Omental fat pad (tissue), 4 donors: ENCODE measurements at places on chromosomes 12 and 14.

DNA sequence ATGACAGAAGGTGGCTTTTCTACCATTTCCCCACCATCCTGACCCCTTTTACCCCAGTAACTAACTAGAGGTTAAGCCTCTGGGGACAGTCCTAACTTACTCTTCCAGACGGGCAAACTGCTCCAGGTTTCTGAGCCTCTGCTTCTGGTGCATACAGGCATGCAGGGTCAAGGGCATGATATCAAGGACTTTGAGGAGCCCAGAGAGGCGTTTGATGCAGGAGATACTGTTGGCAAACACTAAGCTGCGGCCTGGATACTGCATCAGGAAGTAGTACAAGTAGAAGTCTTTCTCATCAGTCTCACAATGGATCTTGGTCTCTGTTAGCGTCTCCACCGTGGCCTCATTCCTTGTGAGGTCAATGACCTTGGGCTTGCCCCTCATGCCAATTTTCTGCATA, 21.0 kb downstream of the DDX24 start:
- no peak for DNase-seq

DNA sequence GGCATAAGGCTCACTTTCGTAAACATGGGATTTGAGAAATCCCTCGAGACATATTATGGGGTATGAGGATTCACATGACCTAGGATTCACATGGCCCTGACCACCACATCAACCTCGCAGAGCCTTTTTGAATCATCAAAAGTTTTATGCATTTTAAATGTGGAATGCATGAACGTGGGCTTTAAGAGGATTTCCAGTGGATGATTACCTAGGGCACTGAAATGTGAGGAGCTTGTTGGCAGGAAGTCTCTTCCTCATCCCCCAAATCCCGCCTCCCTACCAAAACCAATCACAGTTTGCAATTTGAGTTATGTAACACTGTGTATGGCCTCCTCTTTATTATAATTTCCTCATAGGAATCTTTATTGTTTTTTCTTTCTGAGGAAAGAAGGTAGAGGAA, 659.6 kb upstream of the TBX3 start:
- DNase-seq = no peak

DNA sequence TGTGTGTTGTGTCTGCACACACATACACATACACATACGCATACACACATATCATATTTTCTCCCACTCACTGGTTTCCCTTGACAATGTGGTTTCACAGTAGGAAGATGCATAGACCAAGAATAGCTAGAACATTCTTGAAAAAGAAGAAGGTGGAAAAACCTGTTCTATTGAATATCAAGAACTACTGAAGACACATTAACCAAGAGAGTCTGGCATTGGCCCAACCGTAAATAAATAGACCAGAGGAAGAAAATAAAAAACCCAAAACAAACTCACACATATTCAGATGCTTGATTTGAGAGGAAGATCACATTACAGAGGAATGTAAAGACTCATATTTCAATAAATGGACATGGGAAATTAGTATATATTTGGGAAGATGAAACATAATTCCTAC, 311.3 kb downstream of the FOXG1 start:
- no peak for DNase-seq

DNA sequence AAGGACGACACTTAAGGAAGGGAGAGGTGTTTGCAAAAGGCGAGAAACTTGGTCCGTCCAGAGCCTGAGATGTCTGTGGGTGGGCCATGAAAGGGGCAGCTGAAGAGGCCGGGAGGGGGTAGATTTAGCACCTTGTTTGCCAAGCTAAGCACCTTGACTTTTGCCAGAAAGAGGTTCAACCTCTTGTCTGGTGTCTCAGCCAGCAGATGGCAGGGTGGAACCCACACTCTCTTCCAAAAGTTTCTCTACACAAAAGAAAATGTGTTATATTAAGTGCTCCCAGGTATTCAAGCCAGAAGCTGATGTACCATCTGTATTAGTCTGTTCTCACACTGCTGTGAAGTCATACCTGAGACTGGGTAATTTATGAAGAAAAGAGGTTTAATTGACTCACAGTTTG, 69.9 kb downstream of the SUDS3 start:
- no peak for DNase-seq

DNA sequence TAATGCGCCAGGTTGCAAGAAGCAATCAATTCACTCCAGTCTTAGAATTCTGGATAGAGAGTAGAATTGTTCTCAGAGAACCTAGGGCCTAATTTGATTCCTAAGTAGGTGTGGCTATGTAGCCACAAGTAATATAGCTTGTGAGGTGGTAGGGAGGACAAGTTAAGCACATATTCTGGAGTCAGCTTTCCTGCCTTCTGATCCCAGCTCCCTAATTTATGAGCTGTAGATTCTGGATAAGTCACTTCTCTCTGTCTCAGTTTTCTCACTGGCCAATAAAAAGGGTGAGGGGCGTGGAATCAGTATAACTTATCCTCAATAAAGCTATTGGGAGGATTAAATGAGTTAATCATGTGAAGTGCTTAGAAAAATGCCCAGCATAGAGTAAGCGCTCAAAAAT, 3.0 kb upstream of the SNW1 start:
- DNase-seq = no peak

DNA sequence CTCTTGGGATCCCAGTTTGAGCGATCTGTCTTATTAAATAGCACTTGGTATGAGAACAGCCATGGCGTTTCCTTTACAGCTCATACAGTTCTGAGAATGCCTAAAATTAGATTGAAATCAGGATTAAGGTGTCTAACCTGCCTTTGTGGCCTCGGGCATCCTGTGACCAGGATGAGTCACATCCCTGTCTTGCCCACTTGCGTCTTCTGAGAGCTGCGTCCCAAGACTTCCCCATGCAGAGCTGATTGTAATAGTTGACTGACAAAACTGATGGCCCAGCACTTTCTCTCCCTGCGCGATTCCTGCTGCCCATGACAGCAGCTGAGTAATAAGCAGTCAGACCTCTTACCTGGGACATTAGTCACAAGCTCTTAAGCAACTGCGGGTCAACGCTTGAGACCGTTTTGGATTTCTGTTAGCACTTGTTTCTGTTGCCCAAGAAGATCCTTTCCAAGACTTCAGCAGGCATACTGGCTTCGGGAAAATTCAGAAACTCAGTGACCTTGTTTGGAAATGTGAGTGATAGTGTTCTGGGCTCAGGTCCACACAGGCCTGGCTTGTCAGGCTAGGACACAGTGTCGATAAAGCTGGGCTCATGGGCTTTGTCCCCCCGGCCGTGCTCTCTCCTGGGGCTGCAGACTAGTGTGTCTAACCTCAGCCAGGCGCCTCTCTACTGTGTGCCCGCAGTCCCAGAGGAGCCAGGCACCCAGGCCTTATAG, 169.9 kb upstream of the HIF1A start:
- DNase-seq = no peak

DNA sequence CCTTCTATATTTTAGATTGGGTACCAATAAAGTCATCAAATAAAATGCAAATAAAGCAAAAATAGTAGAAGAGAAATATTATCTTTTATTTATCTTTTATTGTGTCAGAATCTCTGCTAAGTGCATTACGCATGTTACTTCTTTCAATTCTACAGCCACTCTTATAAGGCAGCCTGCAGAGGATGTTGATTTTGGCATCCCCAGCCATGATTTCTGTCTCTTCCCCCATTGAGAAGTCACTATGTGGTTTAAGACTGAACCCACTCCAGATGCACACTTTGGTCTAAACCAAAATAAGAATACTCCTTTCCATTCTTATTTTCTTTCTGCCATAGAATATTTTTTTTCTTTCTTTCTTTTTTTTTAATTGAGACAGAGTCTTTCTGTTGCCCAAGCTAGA, 56.0 kb upstream of the ACSS3 start:
- DNase-seq = no peak

DNA sequence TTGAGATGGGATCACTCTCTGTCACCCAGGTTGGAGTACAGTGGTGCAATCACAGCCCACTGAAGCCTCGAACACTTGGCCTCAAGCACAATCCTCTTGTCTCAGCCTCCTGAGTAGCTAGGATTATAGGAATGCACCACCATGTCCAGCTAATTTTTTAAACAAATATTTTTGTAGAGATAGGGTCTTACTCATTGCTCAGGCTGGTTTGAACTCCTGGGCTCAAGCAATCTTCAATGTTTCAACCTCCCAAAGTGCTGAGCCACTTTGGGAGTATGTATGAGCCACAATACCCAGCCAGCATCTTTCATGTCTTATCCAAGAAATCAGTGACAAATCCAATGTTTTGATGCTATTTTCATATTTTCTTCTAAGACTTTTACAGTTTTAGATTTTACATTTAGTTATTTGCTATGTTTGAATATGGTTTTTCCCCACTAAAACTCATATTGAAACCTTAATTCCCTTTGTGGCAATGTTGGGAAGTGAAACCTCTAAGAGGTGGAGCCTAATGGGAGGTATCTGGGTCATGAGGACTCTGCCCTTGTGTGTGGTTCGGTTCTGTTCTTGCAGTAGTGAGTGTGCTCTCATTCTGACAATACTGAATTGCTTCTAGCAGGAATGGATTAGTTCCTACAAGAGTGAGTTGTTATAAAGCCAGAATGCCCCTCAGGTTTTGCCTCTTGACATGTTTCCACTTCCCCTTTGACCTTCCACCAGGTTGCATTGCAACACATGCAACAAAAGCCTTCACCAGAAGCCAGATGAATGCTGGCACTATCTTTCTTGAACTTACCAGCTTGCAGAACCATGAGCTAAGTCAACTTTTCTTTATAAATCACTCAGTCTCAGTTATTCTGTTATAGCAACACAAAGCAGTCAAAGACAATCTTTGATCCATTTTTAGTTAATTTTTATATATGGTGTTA, 80.8 kb upstream of the AMIGO2 start:
- DNase-seq = no peak

- DNase-seq = no peak
Measured at GRCh38 chr12:46404225-46404631, 31.7 kb upstream of the SLC38A2 start.

GRCh38 chr14:76088326-76088725, 63.4 kb upstream of the GPATCH2L start:
- no peak for DNase-seq

DNA sequence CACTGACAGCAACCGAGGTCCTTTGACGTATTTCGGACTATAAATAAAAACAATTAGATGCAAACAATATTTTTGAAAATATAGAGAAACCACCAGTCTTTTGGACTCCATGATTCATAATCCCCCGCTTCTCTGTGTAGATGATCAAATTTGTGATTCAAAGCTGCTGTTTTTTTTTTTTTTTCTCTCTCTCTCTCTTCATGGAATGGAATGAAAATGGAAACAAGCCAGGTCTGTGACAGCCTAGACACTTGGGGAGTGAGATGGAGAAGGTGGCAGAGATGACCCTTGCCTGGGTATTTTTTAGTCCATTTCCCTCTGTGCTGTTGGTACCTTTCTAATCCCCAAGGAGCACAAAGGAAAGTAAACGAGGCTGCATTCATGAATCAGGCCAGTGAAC, 248.5 kb downstream of the GLT1D1 start:
- no peak for DNase-seq

- no peak for DNase-seq
Measured at GRCh38 chr12:68361953-68362352, 29.8 kb upstream of the MDM1 start.

DNA sequence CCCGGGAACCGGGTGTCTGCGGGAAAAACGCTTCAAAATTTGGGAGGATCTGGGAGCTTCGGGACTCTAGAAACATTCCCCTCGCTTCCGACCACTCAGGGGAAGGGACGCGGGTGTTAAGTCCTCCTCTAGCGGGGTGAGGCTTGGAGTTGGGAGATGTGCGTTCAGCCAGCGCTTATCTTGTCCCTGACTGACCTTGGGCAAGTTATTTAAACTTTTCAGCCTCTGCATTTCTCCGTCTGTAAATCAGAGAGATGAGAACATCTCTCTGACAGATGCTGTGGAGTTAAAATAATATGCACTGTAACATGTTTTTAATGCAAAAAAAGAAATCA, 76.9 kb upstream of the ANO4 start:
- no peak for DNase-seq

- no peak for DNase-seq
Measured at GRCh38 chr14:21780429-21781084, 106.9 kb upstream of the OR4E1 start.

DNA sequence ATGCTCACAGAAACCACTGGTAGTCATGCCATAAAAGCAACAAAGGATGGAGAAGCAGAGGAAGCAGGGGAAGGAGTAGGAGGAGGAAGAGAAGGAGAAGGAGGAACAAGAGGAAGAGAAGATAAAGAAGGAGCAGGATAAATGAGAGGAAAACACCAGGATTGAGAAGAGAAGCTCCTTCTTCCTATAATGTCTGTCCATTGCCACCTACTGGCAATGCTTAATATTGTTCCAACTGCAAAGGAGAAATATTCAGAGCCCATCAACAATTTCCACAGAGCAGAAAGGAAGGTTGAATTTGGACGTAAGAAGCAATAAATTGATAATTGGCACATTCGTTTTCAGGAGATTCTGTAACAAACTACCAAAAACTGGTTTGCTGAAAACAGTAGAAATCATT, 898.4 kb downstream of the SLC16A7 start:
- DNase-seq = no peak

DNA sequence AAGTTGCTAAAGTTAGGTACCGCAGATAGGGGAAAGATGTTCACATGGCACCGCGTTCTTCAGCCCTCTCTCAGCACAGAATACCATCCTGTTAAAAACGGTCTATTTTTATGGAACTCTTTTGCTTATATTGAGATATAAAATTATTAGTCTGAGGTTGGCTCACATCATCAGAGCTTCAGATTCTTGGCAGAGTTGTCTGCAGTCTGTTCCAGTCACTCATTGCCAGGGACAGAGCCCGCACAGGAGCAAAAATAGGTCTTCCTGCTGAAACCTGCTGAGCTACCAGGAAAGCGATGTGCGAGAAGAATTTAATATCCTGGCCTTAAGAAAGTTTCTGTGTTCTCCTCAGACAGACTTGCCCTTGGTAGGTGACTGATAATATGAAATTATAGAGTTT, 249.8 kb downstream of the VRK1 start:
- DNase-seq = no peak

GRCh38 chr14:98951521-98952152, 320.4 kb downstream of the BCL11B start:
- DNase-seq = no peak

- no peak for DNase-seq
Measured at GRCh38 chr14:100544506-100545141, 42.6 kb downstream of the BEGAIN start.
